ENCODE measurements at places on chromosomes 13 and 19.

GRCh38 chr13:40562975-40563349 lies 103.5 kb downstream of the FOXO1 start:
- DNase-seq: no peak

DNA sequence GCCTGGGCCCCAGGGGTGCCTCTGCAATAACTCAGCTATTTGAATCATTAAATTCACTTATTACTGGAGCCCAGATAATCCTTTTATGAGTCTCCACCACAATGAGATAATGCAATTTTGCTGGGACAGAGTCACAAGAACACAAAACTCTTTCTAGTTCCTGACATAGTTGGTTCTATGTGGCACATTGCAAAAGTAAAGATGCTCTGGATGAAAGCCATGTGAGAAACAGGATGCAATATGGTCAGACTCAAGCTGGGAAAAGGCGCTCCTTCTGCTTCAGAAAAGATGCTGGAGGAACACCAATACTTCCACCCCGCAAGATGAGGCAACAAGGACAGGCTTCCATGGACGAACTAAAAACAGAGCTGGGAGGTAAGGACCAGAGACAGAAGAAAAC lies 5.7 kb downstream of the ANKRD27 start:
- DNase-seq: no peak

GRCh38 chr19:33514885-33515551 lies 6.6 kb downstream of the PEPD start:
- DNase-seq: no peak

GRCh38 chr13:94140511-94140910 lies 339.0 kb downstream of the DCT start:
- no peak for DNase-seq

GRCh38 chr13:106466691-106467426 lies 68.6 kb downstream of the EFNB2 start:
- no peak for DNase-seq
